Aorta (tissue), 5 donors: ENCODE measurements at places on chromosomes 13 and 19.

DNA sequence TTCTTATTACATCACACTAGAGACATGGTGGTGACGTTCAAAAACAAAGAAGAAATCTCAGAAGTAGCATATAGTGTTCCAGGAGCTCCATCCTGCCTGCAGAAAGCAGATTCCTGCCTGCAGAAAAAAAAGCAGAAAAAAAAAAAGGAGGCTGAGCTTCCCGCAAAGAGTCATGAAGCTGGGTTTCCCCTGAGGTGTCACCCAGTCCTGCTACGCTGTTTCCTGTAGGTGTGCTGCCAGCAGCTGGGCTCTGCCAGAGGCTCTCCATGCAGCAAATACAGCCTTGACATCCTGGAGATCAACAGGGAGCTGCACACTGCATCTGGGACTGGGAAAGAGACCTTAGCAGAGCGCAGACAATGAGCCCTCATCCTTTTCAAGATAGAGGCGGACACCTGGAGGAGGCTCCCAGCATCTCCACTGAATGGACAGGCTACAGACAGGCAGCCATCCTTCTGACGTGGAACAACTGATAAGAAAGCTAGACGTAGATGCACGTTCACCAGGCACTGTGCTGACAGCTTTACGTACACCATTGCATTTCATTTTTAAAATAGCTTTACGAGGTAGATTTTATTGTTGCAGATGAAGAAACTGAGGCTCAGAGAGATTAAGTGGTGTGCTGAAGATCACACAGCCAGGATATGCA lies 350.9 kb downstream of the FOXO1 start:
- no peak for DNase-seq

GRCh38 chr19:39916236-39916635 lies 18.2 kb downstream of the FCGBP start:
- no peak for DNase-seq

DNA sequence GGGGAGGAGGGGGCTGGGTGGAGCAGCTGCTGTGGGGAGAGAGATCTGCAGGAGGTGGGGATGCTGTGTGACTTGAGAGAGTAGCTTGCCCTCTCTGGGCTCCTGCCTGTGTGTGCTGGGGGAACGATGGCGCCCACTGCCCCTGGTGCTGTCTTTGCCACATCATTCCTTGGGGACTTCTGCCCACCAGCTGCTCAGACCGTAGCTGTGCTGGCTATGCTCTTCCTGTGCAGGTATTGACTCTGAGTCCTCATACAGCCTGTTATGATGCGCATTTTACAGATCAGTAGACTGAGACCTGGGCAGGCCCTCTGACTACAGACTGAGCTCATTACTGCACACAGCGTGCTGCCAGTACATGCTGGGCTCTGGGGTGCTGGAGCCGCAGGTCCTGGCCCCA lies 51.1 kb downstream of the DNM2 start:
- DNase-seq, result no peak

- DNase-seq, result no peak
Measured at GRCh38 chr13:40346592-40346991, 319.8 kb downstream of the FOXO1 start.

DNA sequence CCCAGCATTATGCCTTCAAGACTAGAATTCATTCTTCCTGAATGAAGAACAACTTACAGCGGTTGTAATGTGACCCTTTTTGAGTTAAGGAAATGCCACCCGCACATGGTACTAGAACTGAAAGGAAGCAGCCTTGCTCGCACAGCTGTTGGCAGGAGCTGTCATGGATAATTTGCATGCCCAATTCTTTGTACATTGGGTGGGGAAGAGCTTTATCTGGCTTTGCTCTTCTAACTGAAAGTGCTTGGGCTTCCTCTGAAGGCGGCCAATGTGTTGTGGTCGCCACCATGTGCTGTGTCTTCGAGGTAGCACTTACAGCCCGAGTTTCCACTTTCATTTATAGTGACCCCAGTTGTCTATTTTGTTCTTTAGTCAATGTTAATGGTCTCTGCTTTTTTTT lies 3.4 kb downstream of the CCNE1 start:
- DNase-seq, result no peak

DNA sequence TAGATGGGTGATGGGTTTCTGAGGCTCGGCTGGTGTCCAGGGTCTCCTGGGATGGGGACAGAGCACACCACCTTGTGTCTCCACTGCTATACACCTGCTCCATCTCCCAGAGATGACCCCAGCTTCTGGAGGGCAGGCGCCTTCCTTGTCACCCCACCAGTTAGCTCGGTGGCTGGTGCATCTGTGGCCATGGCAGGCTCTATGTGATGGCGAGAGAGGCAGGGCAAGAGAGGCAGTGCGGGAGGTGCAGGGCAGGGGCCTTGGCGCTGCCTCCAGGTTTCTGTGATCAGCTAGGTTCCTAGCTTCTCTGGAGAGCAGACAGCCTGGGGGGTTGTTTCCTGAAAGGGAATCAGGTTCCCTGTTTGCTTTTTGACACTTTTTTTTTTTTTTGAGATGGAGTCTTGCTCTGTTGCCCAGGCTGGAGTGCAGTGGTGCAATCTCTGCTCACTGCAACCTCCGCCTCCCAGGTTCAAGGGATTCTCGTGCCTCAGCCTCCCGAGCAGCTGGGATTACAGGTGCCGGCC lies 69.0 kb upstream of the ZNF536 start:
- no peak for DNase-seq

DNA sequence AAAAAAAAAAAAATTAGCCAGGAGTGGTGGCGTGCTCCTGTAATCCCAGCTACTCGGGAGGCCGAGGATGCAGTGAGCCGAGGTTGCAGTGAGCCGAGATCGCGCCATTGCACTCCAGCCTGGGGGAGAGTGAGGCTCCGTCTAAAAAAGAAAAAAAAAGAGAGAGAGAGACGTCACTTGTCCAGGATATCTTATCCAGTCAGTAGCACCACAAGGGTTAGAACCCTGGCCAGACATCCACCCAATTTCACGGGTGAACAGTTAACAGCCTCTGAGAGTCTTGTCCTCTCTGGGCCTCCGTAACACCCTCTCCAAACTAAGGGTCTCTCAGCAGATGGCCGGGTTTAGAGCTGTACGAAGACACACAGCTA lies 917 bp upstream of the CLPTM1 start:
- no peak for DNase-seq

GRCh38 chr13:48975101-48975855 lies 434 bp upstream of the FNDC3A start:
- DNase-seq, result peak; percentile 79

DNA sequence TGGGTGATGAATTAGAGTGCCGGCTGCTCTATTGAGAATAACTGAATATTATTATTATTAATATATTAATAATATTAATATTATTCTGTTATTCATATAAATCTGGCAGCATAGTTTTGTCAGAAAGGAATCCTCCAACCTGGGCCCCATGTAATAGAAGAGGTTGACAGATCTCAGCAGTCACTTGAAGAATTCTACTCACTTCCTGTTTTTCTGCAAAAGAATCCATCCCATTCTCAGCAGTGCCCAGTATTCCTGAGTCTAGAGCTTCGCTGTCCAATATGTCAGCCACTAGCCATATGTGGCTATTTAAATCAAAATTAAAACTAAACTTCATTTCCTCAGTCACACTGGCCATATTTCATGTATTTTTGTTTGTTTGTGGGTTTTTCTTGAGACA lies 72.4 kb upstream of the USPL1 start:
- no peak for DNase-seq

GRCh38 chr19:39406656-39407409 lies at the start of gene ZFP36:
ZFP36 (plus strand) TSS chr19:39406847; CDS start chr19:39406905, 58 bp downstream.
- DNase-seq, result peak; percentile 93

- DNase-seq, result no peak
Measured at GRCh38 chr19:47110521-47111005, 3.0 kb downstream of the ZC3H4 start.

GRCh38 chr13:52345048-52345447 lies 60.9 kb downstream of the THSD1 start:
- no peak for DNase-seq

GRCh38 chr19:17515408-17516149 lies 4.1 kb downstream of the PGLS start:
- no peak for DNase-seq

DNA sequence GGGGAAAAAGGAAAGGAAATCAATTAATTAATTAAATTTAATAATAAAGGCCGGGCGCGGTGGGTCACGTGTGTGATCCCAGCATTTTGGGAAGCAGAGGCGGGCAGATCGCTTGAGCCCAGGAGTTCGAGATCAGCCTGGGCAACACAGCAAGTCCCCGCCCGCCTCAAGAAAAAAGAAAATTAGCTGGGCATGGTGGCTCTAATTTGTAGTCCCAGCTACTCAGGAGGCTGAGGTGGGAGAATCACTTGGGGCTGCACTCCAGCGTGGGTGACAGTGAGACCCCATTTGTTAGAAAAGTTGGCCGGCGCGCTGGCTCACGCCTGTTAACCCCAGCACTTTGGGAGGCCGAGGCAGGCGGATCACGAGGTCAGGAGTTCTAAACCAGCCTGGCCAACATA lies 733 bp upstream of the CD320 start:
- peak; percentile 43 for DNase-seq
